Activated CD8-positive, alpha-beta memory T cell treated with anti-CD3 and anti-CD28 coated beads for 48 hours (primary cell): ENCODE measurements at places on chromosomes 2 and 18.

- no peak for DNase-seq
These were observed 61.8 kb upstream of the ACAA2 start for GRCh38 chr18:49875155-49875554.

GRCh38 chr2:206463685-206464084 is 20.4 kb downstream of the ADAM23 start:
- no peak for DNase-seq

DNA sequence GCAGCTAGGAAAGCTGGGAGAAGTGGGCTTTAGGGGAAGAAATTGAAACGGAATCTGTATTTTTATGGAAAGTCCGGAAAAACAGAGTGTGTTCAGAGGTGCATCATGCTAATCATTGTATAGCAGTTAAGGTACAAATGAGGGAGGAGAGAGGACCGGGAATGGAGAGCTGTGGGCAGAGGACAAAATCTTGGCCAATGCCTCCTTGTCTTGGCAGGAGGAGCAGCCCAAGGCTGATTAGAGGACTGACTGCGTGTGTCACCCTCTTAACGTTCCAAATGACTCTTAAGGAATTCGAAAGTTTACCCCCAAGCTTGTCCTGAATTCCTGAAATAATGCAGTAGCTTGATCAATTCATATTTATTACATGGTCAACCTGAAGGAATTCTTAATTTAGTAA is 81.0 kb downstream of the ZNF236 start:
- DNase-seq: no peak

GRCh38 chr2:65030476-65031332 is 25.5 kb upstream of the CEP68 start:
- no peak for DNase-seq

DNA sequence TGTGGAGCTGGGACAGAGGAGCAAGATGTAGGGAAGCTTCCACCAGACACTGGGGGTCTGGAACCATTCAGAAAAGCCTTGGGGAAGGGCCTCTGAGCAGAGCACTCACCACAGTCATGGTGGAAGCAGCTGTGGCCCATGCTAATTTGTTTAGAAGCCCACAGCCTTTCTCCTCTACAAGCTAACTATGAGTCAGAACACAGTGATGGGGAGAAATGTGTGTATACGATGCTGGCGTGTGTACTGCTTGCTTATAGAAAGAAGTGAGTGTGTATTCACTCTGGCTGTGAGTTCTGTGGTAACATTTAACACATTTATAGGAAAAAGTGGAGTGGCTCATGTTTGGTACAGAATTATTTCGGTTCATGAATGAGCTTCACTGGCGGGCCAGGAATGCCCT is 157.0 kb upstream of the ACAA2 start:
- DNase-seq: no peak

DNA sequence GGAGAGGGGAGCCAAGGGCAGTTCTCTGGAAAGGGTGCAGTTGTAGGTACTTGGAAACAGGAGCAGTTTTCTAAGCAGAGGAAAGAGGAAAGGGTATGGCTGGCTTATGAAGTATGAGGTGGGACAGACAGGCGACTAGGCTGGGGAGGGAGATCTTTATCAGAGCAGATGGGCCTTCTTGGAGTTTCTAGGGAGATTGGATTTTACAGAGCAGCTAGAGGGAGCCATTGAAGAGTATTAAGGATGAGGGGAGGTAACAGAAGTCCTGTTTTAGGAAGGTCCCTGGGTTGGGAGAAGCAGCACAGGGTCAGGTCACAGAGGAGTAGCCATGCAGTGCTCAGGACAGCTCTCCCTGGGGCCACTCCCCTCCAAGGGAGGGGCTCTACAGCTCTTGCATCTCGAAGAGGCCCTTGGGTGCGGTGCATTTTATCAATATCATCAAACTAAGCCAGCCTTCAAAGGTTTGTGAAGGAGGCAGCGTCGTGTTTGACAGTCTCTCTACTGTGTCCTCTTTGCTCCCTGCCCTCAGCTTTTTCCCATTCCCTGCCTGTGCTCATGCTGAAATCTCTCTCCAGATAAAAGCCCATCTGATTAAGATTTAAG is 154.3 kb downstream of the SETBP1 start:
- no peak for DNase-seq

GRCh38 chr2:145166731-145167302 is 646.9 kb upstream of the ZEB2 start:
- no peak for DNase-seq

GRCh38 chr18:44452346-44452745 is 228.3 kb upstream of the SETBP1 start:
- DNase-seq: no peak

GRCh38 chr2:236899950-236900640 is 185.6 kb upstream of the COPS8 start:
- DNase-seq: no peak
